ENCODE measurements at places on chromosomes 7 and 10.

DNA sequence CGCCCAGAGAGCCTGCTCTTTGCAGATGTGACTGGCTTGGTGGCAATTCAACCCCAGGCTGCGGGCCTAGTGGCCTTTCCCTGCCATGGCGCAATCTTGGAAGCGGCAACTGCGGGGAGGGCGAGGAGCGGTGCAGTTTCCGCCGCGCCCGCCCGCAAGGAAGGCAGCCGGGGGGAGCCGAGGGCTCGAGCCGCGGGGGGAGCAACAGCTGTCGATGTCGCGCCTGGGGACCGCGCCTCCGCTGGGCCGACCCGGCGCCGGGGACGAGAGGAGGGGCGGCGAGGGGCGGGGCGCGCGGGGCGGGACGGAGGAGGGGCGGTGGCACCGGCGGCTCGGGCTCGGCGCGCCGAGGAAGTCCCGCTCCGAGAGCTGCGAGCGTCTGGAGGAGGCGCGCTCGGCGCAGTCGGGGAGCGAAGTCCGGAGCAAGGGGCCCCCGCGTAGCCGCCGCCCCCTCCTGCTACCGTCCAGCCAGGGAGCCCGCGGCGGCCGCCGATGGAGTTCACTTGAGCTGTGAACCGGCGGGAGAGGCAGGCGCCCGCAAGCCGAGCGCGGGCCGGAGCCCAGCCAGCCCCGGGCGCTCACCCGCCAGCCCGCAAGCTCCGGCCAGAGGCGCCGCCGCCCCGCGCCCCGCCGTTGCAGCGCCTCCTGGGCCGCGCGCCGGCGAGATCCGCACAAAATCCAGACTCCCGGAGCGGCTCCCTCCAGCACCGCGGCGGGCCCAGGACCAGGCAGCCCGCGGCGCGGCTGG lies 438.1 kb upstream of the GALNT17 start:
- DNase-seq = peak; percentile 90

- no peak for DNase-seq
These were observed 57.3 kb downstream of the MKX start for GRCh38 chr10:27688276-27688675.

- DNase-seq = no peak
These were observed 90.9 kb downstream of the DIP2C start for GRCh38 chr10:598415-599170.

DNA sequence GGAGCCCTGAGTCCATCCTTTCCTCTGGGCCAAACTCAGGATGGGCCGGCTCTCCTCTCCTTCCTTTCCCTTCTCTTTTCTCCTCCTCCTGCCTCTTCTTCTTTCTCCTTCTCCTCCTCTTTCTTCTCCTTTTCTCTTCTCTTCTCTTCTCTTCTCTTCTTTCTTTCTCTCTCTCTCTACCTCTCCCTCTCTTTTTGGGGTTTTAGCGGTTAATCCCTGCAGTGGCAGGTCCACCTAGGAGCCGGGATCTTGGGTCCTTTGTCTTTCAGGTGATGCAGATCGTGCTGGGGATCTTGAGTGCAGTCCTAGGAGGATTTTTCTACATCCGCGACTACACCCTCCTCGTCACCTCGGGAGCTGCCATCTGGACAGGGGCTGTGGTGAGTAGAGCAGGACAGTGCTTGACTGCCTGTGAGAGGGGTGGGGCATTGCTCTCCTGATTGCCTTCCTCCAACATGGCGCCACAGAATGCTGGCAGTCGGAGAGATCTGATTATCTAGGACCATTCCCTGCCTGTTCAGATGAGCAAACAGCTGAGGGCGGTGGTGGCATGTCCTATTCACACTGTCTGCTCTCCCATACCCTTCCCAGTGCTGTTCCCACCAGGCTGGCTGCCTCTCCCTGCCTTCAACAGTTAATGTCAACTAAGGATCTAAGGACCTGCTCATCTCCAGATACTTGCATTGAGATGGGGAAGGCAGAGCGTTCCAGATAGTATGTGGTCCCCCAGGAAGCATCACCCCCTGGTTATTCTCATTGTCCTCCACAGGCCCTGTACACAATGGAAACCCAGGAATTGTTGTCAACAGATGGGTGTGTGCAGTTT lies 1.6 kb downstream of the TMEM176A start:
- DNase-seq = no peak

GRCh38 chr10:31299119-31299518 lies 19.9 kb upstream of the ZEB1 start:
- DNase-seq = no peak

- DNase-seq = no peak
These were observed 1.2 kb upstream of the HHEX start for GRCh38 chr10:92688573-92688926.

- DNase-seq = no peak
These were observed 59.8 kb downstream of the EBF3 start for GRCh38 chr10:129904323-129904722.

GRCh38 chr7:121192834-121193233 lies 136.0 kb upstream of the WNT16 start:
- DNase-seq = no peak

GRCh38 chr7:157809863-157810851 lies 473.4 kb downstream of the DNAJB6 start:
- no peak for DNase-seq

GRCh38 chr10:78223088-78223487 lies 189.4 kb downstream of the RPS24 start:
- DNase-seq = no peak

DNA sequence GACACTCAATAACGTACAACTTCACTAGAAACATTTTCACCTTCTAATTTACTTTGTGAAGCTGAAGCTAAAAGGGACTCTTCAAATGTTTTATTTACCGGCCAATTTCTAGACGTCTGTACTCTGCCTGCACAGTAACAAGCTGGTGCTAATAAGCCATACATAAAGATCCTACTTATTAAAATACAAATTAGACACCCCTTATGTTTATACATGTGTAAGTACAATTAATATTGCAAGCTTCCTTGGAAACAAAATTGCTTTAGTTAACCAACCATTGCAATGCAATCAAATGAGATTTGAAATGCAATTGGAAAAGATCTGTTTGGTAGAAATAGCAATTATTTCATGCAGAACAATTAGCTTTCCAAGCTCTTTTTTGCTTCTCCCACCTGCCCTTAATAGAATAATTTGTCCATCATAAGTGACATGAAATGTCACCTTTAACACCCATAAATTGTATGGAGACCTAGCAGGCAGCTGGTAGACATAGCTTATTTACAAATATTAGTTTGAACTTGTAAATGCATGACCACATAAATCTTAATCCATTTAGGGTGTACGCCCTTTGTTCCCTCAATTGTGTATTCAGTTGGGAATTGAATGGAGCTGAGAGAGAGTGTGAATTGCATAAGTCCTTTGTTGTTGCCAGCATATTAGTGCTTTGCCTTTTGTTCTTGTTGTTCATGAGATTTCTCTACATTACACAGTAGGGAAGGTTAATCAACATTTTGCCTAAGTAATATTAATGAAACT lies 277.1 kb downstream of the CACNA2D1 start:
- no peak for DNase-seq

DNA sequence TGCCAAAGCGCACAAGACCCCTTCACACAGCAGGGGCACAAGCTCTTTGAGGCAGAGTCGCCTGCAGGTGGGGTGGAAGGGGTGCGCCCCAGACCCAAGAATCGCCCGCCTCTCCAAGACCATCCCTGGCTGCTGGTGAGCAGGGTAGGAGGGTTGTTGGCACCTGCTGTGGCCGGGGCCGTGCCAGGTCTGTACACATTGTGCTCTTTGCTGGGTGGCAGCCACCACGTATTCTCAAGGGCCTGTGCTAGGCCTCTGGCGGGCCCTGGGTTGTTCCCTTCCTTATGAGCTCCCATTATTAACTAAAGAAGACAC lies 84.4 kb downstream of the LHPP start:
- DNase-seq = no peak

DNA sequence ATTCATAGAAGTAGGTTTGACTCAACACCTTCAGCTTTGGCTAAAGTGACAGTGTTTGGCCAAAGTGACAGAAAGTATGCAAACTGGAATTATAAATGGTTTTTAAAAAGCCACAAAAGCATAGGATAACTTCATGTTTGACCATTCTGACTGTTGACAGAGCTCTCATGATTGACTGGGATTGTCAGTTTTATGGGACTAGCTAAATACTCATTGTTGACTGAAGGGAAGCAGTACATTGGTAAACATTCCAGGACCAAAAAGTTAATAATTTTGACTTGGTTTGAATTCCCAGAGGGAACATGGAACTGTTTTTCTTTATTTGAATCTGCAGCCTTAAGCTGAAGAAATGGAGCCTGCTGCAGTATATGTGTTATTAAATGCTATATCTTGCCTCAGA lies 84.6 kb upstream of the STEAP4 start:
- no peak for DNase-seq

GRCh38 chr10:117892681-117893220 lies 154.0 kb downstream of the RAB11FIP2 start:
- DNase-seq = no peak

GRCh38 chr7:92631067-92631849 lies 41.1 kb upstream of the FAM133B start:
- DNase-seq = no peak

- DNase-seq = no peak
These were observed 266.0 kb downstream of the GRID1 start for GRCh38 chr10:86100581-86101061.

- no peak for DNase-seq
These were observed 5.5 kb downstream of the CPA5 start for GRCh38 chr7:130349911-130350782.

- no peak for DNase-seq
These were observed 14.8 kb downstream of the ZNF316 start for GRCh38 chr7:6651851-6652445.

- DNase-seq = peak; percentile 63
These were observed 220.2 kb downstream of the ARHGAP12 start for GRCh38 chr10:31708474-31708873.

- DNase-seq = peak; percentile 94
These were observed 16.7 kb downstream of the TMEM120A start for GRCh38 chr7:75977743-75978142.

DNA sequence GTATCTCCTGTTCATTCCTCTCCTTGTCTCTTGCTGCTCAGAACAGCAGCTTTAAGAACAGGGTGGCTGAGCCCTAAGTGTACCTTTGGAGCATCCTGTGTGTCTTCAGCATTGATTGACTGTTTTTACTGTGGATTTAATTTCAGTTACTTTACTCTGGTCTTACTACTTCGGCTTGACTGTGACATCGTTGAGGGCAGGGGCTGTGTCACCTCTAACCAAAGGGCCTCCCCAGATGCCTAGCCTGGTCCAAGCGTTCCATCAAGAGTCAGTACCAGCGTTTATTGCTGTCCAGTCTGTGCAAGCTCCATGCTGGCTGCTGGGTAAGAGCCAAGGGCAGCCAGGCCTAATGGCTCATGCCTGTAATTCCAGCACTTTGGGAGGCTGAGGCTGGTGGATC lies 32.4 kb downstream of the CCM2 start:
- DNase-seq = no peak

DNA sequence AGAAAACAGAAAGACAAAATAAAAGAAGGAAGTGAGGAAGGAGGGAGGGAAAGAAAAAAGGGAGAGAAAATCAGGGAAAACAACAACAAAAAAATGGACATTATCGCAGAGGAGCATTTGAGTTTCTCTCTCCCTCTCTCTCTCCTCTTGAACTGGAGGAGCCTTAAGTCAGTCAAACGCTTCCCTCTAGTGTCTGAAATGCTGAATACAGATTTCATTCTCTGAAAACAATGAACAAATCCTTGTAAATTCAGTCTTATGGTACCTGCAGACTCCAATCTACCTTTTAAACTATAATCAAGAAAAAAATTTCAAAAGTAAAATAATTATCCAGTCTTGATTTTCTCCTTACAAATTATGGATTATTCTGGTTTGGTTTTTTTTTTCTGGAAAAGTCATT lies 89.2 kb upstream of the PFKP start:
- DNase-seq = peak; percentile 80

DNA sequence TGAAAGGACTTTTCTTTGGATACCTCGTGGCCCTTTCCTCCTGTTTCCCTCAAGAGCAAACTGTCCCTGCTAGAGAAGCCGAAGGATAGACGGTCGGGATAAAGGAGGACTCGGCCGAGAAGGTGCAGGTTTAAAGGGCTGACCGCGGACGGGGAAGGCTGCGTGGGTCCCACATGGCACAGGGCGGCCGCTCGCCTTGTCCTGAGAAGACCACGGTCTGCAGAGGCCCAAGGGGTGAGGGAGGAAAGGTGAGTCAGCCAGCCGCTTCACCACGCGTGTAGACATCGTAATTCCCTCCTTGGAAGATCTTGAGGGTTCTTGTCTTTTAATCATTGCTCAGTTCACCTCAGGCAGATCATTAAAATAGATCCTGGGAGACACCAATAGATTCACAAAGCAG lies 253.8 kb downstream of the DPP6 start:
- no peak for DNase-seq

- no peak for DNase-seq
These were observed 293.0 kb upstream of the AKR1E2 start for GRCh38 chr10:4532976-4533375.

GRCh38 chr7:6260291-6261187 lies 11.9 kb downstream of the CYTH3 start:
- no peak for DNase-seq

- peak; percentile 11 for DNase-seq
These were observed 232.7 kb downstream of the SORCS1 start for GRCh38 chr10:106931853-106932249.

DNA sequence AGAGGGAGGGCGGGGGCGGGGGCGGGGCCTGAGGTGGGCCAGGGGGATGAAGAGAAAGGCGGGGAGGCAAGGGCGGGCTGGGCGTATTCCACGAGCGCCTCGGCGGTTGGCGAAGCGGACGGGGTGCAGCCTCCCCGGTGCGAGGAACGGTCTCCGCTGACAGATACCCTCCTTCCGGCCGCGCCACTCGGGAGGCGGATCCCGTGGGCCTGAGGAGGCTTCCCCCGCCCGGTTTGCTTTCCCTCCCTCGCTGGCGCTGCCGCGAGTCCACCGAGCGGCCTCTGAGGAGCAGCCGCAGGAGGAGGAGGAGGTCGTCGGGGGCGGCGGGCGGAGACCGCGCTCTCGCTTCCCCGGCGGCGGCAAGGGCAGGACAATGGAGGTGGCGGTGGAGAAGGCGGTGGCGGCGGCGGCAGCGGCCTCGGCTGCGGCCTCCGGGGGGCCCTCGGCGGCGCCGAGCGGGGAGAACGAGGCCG lies at the start of gene TRIM24:
Gene TRIM24, plus strand, starts transcription at position 84 of the 473 bp plus-strand sequence. Its CDS starts 290 bp downstream, at position 374.
- no peak for DNase-seq

- DNase-seq = no peak
These were observed 165.0 kb upstream of the HDAC9 start for GRCh38 chr7:18330548-18330947.

DNA sequence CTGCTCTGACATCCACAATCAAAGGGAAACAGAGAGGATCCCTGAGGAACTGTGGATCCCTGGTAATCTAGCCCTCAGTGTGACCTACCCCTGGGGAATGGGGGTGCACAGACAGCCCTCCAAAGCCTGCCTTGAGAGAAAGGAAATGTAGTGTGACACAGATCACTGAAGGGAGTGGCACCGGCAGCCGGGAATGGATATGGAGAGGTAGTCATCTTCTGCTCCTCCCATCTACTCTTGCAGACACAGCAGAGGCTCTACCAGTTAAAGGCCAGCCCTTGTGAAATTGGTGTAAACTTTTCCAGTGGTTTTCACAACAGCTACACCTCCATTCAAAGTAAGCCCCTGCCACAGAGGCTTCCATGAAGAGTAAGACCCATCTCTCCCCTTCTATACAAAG lies 144.4 kb downstream of the PCDH15 start:
- DNase-seq = no peak

- DNase-seq = no peak
These were observed 19.8 kb downstream of the AGK start for GRCh38 chr7:141571059-141571458.

GRCh38 chr7:152336754-152337368 lies 98.9 kb downstream of the KMT2C start:
- DNase-seq = peak; percentile 45

GRCh38 chr10:5828725-5829124 lies 15.5 kb upstream of the GDI2 start:
- no peak for DNase-seq

GRCh38 chr10:102113956-102114857 lies 6.0 kb downstream of the LDB1 start:
- DNase-seq = peak; percentile 52

Data from tongue (tissue), 3 donors.